Globus pallidus (tissue), 1 donor: ENCODE measurements at places on chromosomes 4 and X.

DNA sequence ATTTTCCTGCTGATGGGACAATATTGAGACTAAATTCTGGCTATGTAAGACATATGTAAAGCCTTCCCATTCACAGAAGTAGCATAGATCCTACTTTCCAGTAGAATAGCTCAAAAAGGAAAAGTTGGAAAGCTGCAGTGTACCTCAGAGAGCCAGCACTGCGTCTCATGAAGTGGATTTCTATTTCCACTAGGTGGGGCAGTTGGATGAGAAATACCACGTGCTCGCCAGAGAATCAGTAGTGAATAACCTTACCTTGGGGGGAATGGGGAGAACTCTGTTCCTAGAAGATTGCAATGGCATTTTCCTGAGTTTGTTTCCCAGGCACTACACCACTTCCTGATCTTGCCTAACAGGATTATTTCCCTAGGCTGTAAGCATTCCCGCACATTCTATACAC lies 907.1 kb downstream of the FSTL5 start:
- DNase-seq: no peak

- no peak for DNase-seq
These were observed 4.0 kb upstream of the ZFX start for GRCh38 chrX:24145303-24146186.

- DNase-seq: no peak
These were observed 764.5 kb upstream of the TENM3 start for GRCh38 chr4:181478656-181479055.

GRCh38 chr4:153728660-153729059 lies 31.2 kb downstream of the RNF175 start:
- no peak for DNase-seq

DNA sequence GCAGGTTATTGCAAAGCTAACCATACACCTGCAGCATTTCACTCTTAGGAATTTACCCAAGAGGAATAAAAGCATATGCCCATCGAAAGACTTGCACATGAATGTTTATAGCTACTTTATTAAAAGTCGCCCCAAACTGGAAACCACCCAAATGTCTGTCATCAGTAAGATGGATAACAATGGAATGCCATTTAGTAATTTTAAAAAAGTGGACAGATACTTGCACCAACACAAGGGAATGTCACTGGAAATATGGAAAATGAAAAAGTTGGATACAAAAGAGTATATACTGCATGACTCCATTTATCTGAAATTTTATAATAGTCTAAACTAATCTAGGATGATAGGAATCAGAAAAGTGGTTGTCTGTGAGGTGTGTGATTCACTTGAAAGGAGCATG lies 12.9 kb downstream of the GK start:
- no peak for DNase-seq

GRCh38 chr4:39963656-39964055 lies 14.1 kb downstream of the PDS5A start:
- no peak for DNase-seq

GRCh38 chr4:25884031-25884782 lies 21.4 kb upstream of the SEL1L3 start:
- no peak for DNase-seq

GRCh38 chrX:49919617-49920016 lies 2.8 kb upstream of the CLCN5 start:
- DNase-seq: peak; percentile 16

GRCh38 chrX:125003746-125004446 lies 315.8 kb upstream of the TEX13C start:
- DNase-seq: no peak

- DNase-seq: no peak
These were observed 807 bp downstream of the SEL1L3 start for GRCh38 chr4:25861951-25862410.

DNA sequence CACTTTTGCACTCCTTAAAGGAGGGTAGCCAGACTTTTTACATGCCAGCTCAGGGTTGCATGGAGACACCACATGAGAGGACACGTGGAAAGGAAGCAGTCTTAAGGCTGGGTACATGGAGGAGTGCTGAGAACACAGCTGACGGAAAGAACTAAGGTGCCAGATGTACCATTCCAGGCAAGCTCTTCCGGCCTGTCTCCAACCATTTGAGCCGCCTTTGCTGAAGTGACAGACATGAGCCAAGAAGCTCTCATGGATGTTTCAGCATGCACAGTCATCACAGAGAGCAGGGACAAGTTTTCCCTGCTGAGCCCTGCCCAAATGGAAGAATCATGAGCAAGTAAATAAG lies 83.4 kb upstream of the BMP2K start:
- DNase-seq: peak; percentile 46

GRCh38 chrX:136967966-136968365 lies 65.8 kb downstream of the GPR101 start:
- no peak for DNase-seq

GRCh38 chr4:38856046-38856445 lies 571 bp downstream of the TLR6 start:
- peak; percentile 20 for DNase-seq

- no peak for DNase-seq
These were observed 38.5 kb downstream of the LRBA start for GRCh38 chr4:150976478-150977118.

DNA sequence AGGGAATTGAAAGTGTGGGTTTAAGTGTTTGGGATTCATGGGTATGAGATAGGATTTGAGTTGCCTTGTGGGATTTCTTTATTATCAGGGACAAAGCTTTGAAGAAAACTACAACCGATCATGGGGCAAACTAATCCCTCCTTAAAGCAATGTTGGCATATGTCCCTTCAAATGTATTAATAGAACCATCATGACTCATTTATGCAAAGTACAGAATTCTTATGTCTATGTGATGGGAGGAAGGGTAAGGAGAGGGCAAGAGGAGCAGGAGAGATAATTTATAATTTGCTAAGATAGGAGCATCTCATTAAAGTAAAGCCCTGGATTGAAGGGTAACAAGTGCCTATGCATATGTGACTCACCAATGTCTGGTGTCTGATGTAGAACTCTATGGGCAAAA lies 94.2 kb downstream of the PHEX start:
- DNase-seq: no peak

- no peak for DNase-seq
These were observed 88.1 kb downstream of the FSTL5 start for GRCh38 chr4:162075726-162076125.
